ENCODE measurements at places on chromosomes 4 and X. TPM values are rescaled to one million over a fixed set of nuclear protein-coding genes. Genes with fewer than 3 reads are reported as not detected.

ASB11 gene
- total RNA-seq = not detected

SCML1 gene
- 5.1 TPM for total RNA-seq

ITIH6 gene
- not detected for total RNA-seq

PTPN13 gene
- total RNA-seq = 5.2 TPM

MAGEE1 gene
- total RNA-seq = 3.4 TPM

SPATA4 gene
- 0.14 TPM for total RNA-seq

SLC49A3 gene
- 0.10 TPM for total RNA-seq

HSPA4L gene
- total RNA-seq = 7.8 TPM

TMEM47 gene
- 1.5 TPM for total RNA-seq

ARHGAP10 gene
- total RNA-seq = 15.5 TPM

DCX gene
- not detected for total RNA-seq

RHOXF2 gene
- not detected for total RNA-seq

TRIM2 gene
- 0.54 TPM for total RNA-seq

TEX13D gene
- not detected for total RNA-seq

MAGEA1 gene
- total RNA-seq = 0.11 TPM

REPS2 gene
- total RNA-seq = 1.3 TPM

CHRDL1 gene
- 0.05 TPM for total RNA-seq

PAGE5 gene
- not detected for total RNA-seq

TLL1 gene
- total RNA-seq = 0.11 TPM

ZNF711 gene
- total RNA-seq = 0.76 TPM

ZAR1 gene
- not detected for total RNA-seq

PFKFB1 gene
- total RNA-seq = not detected

LDB2 gene
- not detected for total RNA-seq

FGB gene
- total RNA-seq = 22.1 TPM

TEX13C gene
- not detected for total RNA-seq

TIMP1 gene
- 247 TPM for total RNA-seq

CORIN gene
- not detected for total RNA-seq

GAGE10 gene
- total RNA-seq = not detected

EDA2R gene
- 11.7 TPM for total RNA-seq

MAGEC1 gene
- 0.05 TPM for total RNA-seq

PGK1 gene
- 560 TPM for total RNA-seq

CYTL1 gene
- not detected for total RNA-seq

CSN1S1 gene
- total RNA-seq = not detected

LRAT gene
- 0.07 TPM for total RNA-seq

NDUFC1 gene
- total RNA-seq = 77.0 TPM

IQSEC2 gene
- total RNA-seq = 38.7 TPM

DMRTC1 gene
- total RNA-seq = not detected

TADA2B gene
- total RNA-seq = 17.9 TPM

F8A2 gene
- not detected for total RNA-seq

BCORL1 gene
- 13.5 TPM for total RNA-seq

PPM1K gene
- 0.90 TPM for total RNA-seq
